ENCODE measurements at places on chromosomes 1 and 21. TPM values are rescaled to one million over a fixed set of nuclear protein-coding genes. Genes with fewer than 3 reads are reported as not detected.

KIF17 gene
- total RNA-seq, result 2.9 TPM

GRCh38 chr1:205623646-205624045, 8.2 kb downstream of the ELK4 start:
- no peak for DNase-seq

DNA sequence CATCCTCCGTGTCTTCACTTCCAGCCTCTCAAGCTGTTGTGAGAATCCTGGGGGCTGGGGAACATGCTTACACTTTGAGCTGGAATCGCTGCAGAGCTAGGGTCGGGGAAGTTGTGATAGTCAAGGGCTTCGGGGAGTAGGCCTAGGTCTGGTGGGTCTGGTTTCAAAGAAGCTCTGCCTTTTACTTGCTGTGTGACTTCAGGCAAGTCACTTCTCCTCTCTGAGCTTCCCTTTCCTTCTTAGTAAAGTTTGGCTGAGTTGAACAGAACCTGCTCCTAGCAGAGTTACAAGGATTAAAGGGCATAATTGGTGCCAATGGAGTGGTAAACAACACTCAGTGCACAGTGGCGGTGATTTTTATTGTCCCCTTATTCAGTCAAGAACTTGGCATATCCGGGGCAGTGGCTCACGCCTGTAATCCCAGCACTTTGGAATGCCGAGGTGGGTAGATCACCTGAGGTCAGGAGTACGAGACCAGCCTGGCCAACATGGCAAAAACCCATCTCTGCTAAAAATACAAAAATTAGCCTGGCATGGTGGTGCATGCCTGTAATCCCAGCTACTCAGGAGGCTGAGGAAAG, 25.7 kb downstream of the ARHGEF19 start:
- DNase-seq, result no peak

CELA3A gene
- not detected for total RNA-seq

GRCh38 chr1:241606544-241606943, 33.6 kb downstream of the CHML start:
- DNase-seq, result no peak

FCGR2B gene
- 33.0 TPM for total RNA-seq

DNA sequence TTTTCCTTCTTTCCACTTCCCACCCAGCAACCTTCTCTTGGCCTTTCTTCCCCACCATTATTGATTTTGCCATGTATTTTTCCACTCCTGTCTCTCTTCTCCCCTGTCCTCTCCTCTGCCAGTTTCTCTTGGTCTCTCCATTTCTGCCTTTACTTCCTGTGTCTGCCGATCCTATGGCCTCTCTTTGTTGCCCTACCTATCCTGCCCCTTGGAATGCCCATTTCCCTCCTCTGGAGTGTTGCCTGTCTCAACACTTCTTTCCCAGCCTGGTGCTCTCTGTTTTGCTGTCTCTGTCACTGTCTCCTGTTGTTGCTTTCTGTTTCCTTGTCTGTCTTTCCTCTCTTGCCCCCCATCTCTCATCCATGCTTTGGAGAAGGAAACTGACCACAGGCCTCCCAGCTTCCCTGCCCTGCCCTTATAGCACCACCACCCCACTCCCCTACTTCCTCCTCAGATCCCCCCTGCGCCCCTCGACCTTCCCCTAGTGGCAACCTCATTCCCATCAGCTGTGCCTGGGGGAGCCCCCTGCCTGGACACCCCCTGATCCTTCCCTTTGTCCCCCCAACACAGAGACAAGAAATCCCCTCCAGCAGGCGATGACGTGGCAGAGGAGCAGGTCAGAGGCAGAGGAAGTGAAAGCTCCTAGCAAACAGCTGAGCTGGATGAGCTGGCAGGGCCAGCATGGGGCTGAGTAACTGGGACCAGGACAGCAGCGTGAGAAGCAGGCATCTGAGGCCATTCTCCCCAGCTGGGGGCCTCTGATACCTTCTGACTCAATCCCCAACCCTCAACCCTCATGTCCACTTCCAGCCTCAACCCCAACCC, 6.6 kb upstream of the ETV3L start:
- peak; percentile 82 for DNase-seq

CRNN gene
- total RNA-seq, result not detected

DNA sequence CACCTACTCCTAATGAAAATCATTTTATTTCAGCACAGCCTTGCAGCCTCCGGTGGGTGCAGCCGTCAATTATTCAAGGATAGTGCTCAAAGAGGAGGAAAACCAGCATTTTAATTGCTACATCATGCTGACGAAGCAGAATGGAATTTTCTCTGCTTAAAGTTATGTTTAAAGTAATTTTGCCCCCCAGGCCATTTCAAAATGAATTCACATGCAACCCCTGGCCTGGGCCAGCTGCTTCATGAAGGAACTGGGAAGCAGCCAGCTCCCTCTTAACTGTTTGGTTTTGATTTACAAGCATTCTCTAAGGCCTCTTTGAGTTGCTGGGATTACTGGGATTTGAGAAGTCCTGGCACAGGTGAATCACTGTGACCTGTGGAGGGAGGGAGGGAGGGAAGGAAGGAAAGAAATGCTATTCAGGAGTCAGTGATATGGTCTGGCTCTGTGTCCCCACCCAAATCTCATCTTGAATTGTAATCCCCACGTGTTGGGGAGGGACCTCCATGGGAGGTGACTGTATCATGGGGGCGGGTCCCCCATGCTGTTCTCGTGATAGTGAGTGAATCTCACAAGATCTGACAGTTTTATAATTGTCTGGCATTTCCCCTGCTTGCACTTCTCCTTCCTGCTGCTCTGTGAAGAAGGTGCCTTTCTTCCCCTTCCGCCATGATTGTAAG, 66.0 kb downstream of the PGBD5 start:
- no peak for DNase-seq

MRPL39 gene
- 23.7 TPM for total RNA-seq

DNA sequence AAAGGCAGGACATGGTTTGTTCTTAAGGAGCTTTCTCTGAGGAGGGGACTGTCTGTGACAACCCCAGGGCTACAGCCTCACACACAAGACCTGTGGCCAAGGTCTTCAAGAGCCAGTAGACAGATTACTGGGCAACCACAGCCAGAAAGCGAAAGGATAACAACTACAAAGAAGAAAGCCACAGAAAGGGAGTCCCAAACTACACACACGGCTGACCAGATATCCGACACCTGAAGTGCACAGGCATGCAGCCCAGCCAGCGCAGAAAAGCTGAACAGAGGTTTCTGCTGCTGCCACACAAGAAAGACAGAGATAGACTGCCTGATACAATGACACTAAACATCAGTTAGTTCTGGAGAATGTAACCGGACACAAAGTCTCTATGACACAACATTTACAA, 21.4 kb upstream of the NADK start:
- no peak for DNase-seq

GRCh38 chr1:200432586-200432985, 22.8 kb upstream of the ZNF281 start:
- DNase-seq, result no peak

GRCh38 chr1:159927849-159928431, 2.6 kb upstream of the TAGLN2 start:
- no peak for DNase-seq

DNA sequence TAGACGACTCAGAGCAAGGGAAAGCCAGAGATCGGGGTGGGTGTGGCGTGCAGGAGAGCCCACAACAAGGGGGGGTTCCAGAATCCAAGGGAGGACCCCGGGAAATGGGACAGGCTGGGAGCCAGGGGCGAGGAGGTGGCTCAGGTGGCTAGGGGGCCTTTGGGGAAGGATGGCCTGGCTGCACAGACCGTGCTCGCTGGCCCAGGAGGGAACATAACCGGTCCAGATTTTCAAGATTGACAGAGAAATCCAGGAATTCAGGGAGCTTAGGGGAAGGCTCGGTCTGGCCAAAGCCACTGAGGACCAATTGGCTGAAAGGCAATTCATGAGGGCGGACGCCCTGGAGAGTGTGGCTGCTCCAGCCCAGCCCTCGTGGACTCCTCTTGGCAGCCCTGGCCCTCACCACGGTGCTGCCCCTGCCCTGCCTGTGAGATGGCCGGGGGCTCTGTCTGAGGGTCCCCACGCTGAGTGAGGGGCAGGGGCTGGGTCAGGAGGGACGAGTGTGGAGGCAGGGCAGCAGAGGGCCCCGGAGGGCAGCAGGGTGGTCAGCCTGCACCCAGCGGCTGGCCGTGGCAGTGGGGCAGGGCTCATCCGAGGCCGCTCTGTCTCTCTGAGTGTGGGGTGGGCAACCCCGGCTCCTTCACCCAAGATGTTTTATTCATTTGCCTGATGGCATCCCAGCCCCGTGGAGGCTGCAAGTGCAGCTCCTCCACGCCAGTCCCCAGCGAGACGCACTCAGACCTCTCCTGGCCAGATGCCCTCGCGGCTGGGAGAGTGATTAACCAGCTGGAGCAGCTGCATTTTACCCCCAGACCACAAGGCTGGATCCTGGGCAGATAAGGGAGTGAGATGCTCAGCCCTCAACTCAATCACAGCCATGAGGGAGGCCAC, 5.6 kb upstream of the LRRC3 start:
- DNase-seq, result peak; percentile 82

FMO2 gene
- total RNA-seq, result 41.0 TPM

TFF1 gene
- total RNA-seq, result not detected

DNA sequence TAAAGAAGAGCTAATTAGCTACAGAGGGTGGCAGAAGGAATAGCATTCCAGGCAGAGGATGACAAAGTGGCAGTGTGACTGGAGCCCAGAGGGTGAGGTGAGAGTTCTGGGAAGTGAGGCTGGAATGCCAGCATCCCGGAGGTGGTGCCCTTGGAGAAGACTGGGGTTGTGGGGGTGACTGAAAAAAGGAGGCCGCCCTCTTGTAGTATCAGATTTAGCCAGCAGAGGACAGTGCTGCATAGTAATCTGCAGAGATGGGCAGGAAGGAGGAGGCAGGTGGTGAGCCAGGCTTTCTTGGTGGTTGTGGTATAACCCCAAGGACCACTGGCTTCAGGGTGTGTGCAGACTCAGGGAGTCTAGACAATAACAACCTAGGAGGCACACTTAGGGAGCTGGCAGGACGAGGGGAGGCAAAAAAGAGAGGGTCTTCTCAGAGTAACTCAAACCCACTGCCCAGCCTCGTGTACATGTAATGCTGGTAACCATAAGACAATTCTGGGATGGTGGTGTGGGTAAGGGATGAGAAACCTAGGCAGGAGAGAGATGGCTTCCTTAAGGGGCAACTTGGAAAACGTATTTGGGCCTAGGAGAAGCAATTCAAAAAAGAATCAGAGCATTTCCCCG, 30.5 kb downstream of the MROH7 start:
- no peak for DNase-seq

DNA sequence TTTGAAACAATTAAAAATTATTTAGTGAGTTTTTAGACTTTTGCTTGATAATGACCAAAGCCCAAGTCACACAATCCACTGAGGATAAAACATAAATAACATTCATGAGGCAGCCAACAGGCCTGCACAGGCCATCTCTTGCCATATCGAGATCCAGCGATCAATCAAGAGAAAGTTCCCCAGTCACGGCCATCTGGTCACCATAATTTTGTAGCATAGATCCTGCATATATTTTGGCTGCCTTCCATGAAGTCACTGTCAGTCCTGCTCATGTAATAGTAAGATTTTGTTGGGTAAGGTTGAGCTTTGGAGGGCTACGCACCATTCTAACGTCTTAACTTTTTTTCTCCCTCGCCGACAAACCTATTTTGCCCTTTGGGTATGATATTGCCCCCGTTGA, 17.5 kb downstream of the KPNA6 start:
- DNase-seq, result no peak

DNA sequence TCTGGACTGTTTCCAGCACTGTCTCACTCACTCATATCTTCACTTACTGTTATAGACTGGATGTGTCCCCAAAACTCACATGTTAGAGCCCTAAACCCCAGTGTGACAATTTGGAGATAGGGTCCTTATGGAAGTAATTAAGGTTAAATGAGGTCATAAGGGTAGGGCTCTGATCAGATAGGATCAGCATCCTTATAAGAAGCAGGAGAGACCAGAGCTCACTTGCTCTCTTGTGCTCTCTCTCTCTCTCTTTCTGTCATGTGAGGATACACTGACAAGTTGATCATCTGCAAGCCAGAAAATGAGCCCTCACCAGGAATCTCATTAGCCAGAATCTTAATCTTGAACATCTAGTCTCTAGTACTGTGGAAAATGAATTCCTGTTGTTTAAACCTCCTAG, 23.4 kb downstream of the TNR start:
- DNase-seq, result no peak

DNA sequence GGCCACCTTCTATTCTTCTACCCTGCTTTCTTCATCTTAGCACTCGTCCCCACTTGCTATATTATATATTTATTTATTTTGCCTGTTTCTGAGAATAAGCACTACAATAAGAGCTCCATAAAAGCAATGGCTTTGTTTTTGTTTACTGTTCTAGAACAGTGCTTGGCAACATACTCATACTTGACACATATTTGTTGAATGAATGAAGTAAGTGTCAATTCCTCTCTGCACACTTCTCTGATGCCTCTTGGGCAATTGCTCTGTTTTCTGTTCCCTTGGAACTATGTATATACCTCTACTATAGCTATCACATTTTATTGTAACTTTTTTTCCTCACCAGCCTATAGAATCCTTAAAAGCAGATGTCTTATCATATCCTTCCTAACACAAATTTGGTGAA, 7.5 kb upstream of the SLC19A2 start:
- no peak for DNase-seq

- DNase-seq, result peak; percentile 83
These were observed 41.7 kb downstream of the PTGFRN start for GRCh38 chr1:116951200-116951935.

GRCh38 chr1:56533621-56534020, 45.7 kb downstream of the PLPP3 start:
- no peak for DNase-seq

DNA sequence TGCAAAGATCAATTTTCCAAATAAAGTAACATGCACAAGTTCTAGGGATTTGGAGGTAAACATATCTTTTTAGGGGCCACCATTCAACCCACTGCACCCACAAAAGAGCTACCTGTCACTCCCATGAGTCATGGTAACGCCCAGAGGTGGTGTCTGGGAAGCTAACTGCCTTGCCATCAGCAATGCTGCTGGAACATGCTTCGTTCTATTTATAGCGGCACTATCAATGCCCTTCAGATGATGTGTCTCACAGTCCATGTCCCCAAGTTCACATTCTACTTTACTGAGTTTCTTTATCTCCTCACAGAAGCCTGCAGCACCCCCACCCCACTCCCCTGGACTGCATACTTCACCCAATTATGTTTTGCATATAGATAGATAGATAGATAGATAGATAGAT, 95.4 kb downstream of the LPAR3 start:
- no peak for DNase-seq

ZBTB37 gene
- total RNA-seq, result 15.0 TPM

- no peak for DNase-seq
These were observed 1.9 kb downstream of the OLIG1 start for GRCh38 chr21:33071770-33072306.

ZNF593OS gene
- total RNA-seq, result not detected

- DNase-seq, result peak; percentile 31
These were observed 6.6 kb upstream of the TTC22 start for GRCh38 chr1:54807756-54808155.

- DNase-seq, result no peak
These were observed 61.4 kb upstream of the CNN3 start for GRCh38 chr1:94988356-94988755.

SLC1A7 gene
- 2.5 TPM for total RNA-seq

Data from posterior vena cava (tissue), 2 donors.